ENCODE measurements at places on chromosomes 3 and 15.
A peak's percentile ranks its signal among the peaks of the same experiment; 100 is the strongest.

GRCh38 chr3:65109966-65110500 lies 422.2 kb upstream of the ADAMTS9 start:
- no peak for DNase-seq

DNA sequence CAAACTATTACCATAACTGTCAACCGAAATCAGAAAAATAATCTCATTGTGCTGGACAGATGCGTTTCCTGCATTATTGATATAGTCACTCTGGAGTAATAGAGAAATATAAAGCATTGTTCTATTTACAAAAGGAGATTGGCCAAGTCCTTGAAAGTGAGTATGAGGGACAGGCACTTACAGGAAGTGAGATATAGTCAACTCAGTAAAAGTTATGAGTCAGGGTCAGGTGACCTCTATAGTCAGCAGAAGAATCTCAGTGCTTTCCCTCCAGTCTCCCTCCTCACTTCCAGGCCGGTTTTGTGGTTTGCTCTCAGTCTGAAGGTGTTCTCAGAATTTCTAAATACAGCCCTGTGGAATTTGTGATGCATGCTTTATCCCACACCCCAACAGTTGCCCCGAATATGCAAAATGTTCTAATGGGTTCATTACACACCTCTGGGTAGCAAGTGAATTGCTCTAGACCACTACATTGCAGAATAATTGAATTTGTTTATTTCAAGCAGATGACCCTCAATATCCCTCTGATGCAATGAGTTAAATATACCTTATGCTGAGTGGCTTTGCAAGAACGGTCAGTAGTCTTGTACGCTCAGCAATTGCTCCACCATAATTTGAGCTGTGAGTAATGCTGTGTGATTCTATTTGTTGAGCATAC lies 787.7 kb downstream of the MCTP2 start:
- DNase-seq, result no peak

GRCh38 chr3:190150681-190151080 lies 30.0 kb upstream of the P3H2 start:
- no peak for DNase-seq

DNA sequence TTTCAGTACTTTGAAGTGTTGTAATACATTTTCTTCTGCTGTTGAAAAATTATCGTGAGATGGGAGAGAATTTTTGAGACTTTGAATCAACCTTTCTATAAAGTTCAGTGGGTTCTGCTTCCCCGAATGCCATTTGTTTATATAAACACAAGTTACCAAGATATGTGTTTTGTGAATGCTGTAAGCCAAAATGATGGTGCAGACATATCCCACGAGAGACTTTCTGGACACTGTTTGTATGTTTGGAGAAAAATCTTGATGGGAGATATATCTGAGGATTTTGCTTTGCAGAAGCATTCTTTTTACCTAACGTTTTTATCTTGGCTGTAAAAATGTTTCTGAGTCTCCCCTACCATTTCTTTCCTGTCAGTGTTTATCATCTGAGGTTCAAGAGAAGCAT lies 526.6 kb upstream of the ZNF717 start:
- no peak for DNase-seq

- DNase-seq, result no peak
Observed at GRCh38 chr3:174633342-174633741, 225.8 kb upstream of the NAALADL2 start.

GRCh38 chr15:95953032-95953431 lies 377.5 kb upstream of the NR2F2 start:
- DNase-seq, result no peak

GRCh38 chr15:98663606-98664005 lies 15.3 kb downstream of the IGF1R start:
- no peak for DNase-seq

DNA sequence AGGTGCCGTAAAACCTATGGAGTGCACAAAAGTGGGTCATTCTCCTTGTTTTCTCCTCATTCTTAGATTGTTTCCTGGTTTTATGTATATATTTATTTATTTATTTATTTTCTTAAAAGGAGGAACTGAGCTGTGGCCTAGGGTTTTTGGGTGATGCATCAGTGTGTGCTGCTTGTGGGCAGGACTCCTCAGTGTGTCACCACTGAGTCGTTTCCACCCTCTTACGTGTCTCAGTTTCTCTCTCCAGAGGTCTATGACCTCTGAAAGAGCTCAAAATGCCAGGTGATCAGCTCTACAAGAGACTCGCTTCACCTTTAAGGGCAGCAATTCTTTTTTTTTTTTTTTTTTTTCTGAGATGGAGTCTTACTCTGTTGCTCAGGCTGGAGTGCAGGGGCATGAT lies 72.9 kb downstream of the CD200 start:
- no peak for DNase-seq

DNA sequence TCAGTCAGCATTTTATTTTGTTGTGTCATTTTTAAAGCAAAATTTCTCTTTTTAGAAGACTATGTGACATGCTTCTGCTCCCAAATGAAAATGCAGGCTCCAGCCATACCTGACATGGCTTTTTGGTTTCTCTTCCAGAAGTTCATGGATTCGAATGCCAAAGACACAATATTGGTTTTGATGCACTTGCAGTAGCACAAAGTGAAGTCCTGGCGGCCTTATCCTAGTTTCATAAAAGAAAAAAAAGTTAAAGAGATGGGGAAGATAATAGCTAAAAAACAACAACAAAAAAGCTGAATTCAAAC lies 62.7 kb downstream of the NR2F2 start:
- no peak for DNase-seq

DNA sequence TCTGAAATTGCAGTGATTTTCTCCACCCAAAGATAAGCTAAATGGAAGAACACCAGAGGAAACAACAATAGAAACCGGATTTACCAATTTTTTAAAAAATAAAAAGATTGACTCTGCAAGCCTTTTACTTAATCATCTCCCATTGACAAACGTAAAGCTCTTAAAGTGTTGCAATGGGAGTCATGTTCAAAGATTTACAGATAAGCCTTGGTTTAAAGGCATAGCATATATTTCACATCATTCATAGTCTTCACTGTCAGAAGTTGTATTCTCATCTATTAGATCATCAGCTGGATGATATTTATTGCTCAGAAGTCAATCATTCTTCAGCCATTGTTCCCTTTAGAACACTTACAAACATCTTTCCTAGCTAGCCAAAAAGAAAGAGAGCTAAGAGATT lies 397.6 kb downstream of the GBE1 start:
- DNase-seq, result no peak

DNA sequence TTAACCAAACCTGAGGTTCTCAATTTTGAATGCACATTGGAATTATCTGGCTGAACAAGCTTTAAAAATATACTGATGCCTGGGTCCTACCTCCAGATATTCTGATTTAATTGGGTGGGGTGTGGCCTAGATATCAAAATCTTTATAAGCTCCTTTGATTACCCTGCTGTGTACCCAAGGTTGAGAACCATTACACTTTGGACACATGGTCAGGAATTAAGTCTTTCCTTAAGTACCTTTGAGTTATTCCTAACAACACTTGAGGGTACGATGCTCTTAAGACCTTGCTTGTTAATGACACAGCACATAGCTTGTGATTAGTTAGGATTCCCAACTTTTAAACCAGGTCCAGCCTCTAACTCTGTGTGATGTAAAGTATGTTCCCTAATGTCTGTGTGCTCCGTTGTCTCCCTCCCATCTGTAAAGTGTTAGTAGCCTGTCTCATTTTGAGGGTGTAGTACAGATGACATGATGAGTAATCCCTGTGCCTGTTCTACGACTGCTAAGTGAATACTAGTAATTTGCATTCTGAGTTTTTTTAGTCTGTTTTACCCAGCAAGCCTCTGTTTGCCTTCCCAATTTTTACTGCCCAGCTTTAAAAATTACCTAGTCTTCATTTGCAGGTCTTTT lies 154.9 kb downstream of the KLHL25 start:
- no peak for DNase-seq

GRCh38 chr3:76107935-76108570 lies 322.7 kb upstream of the ZNF717 start:
- DNase-seq, result no peak

DNA sequence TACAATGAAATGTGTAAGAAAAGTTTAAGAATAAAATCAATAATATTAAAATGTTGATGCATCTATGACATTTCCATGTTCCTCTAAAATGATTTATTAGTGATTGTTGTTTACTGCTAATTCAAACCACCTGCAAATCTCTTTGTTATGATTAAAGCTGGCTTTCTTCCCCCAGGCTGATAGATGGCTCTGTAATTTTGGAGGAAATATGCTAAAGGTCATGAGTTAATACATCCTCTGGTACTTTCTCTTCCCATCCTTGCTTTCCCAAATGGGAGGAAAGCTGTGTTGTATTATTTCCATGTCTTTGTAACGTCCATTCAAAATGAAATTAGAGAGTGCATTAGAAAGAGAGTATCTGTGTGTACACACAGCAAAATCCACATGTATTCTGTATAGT lies 139.5 kb upstream of the TMCO5A start:
- no peak for DNase-seq

GRCh38 chr3:193875601-193876321 lies 260.2 kb upstream of the HES1 start:
- DNase-seq, result no peak

DNA sequence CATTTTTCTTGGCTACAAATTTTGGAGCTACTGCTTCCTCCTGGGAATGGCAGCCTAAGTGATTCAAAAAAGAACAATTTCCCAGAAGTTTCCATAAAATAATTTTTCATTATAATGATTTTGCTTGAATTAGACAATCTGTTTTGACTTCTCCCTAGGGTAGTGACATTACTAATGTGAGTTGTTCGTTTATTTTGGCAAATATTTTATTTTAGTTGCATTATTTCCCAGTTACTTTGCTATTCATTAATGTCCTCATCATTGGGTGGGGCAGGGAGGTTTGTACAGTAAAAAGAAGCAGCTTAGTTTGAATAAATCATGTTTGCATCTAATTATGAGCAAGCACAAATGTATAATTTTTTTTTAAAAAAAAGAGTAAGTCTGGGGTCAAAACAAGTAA lies 686.6 kb downstream of the ROBO2 start:
- DNase-seq, result no peak

- no peak for DNase-seq
Observed at GRCh38 chr3:29137601-29138000, 143.3 kb upstream of the RBMS3 start.

DNA sequence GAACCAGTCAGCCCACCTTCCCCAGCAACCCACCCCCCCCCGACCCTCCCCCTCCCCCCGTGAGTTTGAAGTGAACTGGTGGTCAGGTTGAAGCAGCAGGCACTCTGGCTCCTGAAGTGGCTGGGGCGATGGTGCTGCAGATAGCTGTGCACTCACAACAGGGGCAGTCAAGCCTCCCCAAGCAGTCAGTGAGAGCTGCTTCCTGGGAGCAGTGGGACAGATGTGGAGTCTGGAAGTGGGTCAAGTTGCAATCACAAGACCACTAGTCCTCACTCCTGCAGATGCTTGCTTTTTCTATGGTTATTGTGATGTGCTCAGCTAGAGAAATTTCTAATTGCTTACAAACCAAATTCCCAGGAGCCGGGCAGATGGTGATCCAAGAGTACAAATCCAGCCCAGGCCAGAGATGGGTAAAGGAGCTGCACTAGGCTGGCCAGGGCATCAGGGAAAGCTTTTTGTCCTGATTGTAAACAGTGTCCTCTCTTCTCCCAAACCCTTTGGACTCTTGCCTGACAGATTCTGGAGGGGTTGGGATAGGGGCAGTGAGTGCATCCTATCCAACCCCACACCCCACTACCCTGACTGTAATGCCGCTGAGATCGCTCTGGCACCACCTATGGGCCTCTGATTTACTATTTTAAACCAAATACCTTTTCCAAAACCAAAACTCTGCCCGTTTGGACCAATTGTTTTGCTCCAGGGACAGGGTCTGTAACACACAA lies 9.8 kb upstream of the CLPX start:
- peak; percentile 81 for DNase-seq

- no peak for DNase-seq
Observed at GRCh38 chr3:10952525-10952924, 40.0 kb upstream of the SLC6A1 start.

- no peak for DNase-seq
Observed at GRCh38 chr3:136595913-136596697, 156.1 kb downstream of the STAG1 start.

DNA sequence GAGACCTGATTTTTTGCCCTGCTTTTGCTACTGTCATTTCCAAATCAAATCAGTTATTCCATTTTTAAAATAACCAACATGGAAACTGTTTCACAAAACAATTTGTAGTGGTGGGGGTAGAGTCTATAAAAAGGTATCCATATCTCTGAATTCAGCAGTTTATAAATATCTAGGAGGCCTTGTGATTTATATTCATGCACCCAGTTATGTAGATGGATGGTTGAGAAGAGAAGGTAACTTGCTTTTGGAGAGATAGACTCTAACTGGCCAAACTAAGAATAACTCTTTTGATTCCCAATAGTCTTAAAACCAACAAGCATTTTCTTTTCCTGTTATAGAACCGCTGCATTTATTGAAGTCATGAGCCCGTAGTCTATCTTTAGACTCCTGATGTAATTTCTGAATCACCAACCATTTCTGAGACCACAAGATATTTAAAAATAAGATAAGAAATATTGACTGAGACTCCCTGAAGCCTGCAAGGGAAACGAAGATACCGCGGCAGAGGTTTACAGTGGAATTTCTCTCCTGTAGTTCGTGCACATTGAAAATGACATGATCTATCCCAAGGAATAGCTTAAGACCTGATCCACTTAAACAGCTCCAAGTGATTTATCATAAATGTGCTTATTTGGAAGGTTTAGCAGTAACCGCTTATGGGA lies 68.5 kb downstream of the SAMMSON start:
- DNase-seq, result no peak

DNA sequence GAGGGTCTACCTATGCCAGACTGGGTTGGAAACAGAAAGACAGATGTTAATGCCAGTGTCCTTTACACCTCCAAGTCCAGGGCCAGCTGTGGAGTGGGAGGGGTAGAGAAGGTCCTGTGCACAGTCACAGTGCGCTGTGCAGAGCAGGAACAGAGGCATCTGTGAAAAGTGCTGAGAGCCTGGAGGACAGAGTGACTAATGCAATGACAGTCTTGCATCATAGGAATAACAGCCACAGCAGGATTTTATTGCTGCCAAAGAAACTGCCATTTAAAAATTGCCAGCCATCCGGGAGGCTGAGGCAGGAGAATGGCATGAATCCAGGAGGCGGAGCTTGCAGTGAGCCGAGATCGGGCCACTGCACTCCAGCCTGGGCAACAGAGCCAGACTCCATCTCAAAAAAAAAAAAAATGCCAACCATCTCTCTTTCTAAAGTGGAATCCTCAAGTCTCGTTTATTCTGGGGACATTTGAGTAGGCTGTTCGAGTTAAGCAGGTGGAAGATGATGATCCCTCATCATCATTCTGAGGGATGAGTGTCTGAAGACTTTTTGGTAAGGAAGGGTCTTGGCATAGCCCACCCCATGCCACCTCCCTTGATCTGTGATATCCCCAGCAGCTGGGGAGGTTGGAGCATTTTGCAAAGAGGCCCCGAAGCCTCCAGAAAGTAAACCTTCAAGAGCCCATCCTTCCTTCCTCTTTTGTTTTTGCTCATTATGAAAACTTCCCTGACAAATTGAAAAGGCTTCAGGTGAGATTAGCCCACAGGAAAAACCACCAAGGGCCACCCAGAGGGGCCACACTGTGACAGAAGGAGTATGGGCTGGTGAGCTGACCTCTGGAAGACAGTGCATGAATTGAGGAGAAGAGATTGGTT lies 7.7 kb downstream of the CCR2 start:
- peak; percentile 66 for DNase-seq
